ENCODE measurements at places on chromosomes 12 and 14. TPM values are rescaled to one million over a fixed set of nuclear protein-coding genes. Genes with fewer than 3 reads are reported as not detected.

The ANG gene
- total RNA-seq = 6.6 TPM

The TCL1B gene
- not detected for total RNA-seq

The TSPAN19 gene
- total RNA-seq = not detected

The IFI27 gene
- total RNA-seq = 4.3 TPM

The TSHR gene
- not detected for total RNA-seq

The WNT1 gene
- not detected for total RNA-seq

The ZCRB1 gene
- 29.7 TPM for total RNA-seq

The SLC35E3 gene
- total RNA-seq = 2.2 TPM

The NFE2 gene
- 0.40 TPM for total RNA-seq

DNA sequence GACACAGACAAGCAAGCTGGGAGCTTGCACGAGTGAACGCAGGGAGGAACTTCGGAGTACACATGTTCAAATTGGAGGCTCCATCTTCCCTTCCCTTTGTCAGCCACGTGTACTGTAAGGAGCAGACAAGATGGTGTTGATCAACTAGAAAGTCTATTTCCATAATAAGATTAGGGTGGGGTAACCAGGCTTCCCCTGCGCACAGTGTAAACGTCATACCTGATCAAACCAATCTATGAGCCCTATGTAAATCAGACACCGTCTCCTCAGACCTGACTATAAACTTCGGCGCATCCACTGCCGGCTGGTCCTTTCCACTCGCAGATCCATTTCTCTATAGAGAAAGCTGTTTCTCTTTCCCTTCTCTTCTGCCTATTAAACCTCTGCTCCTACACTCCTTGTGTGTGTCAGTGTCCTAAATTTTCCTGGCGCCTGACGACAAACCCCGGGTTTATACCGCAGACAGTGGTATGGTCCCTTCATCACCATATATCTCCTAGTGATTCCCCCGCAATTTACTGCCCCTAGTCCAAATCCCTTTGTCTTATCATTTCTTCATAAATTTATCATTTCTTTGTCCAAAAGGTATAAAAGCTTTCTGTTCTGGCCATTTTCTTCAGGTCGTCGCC, 7.5 kb upstream of the ETFBKMT start:
- DNase-seq = no peak
- H3K4me3 ChIP-seq = no peak overlapping the region
- H3K27ac ChIP-seq = no peak overlapping the region
- peaks cover 9% of the 10 kb centered on the region for H3K4me1 ChIP-seq
- H3K36me3 ChIP-seq = no peaks in the 10 kb centered on the region

- no peaks in the 10 kb centered on the region for H3K27me3 ChIP-seq
- H3K27ac ChIP-seq = no peak overlapping the region
- H3K4me1 ChIP-seq = no peaks in the 10 kb centered on the region
- H3K4me3 ChIP-seq = no peak overlapping the region
- DNase-seq = no peak
Observed at GRCh38 chr12:12480074-12480473, 82.6 kb downstream of the DUSP16 start.

- H3K27ac ChIP-seq = no peak overlapping the region
- H3K36me3 ChIP-seq = no peaks in the 10 kb centered on the region
- DNase-seq = no peak
- peaks cover 7% of the 10 kb centered on the region for H3K4me1 ChIP-seq
- H3K27me3 ChIP-seq = no peaks in the 10 kb centered on the region
Observed at GRCh38 chr12:49667325-49668090, 39.7 kb downstream of the FMNL3 start.

DNA sequence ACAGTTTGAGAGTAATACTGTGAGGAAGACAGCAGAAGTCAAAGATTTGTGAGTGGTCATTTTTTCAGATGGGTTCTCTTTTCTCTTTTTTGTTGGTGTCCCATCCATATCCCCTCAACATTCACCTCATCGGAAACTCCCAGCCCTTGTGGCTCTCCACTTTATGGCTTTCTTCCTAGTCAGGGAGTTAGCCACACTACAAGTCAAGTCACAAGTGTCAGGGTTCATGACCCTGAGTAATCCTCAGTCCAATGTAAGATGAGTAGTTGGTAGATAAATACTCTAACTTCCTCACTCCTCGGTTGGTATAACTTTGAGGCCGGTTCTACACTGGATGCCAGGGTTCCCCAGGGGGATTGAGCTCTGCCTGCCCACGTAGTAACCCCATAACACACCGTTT, 41.4 kb downstream of the PTGER2 start:
- no peaks in the 10 kb centered on the region for H3K36me3 ChIP-seq
- peak; percentile 26 for DNase-seq
- peak overlapping the region; percentile 55 for H3K4me3 ChIP-seq
- no peaks in the 10 kb centered on the region for H3K27me3 ChIP-seq
- H3K27ac ChIP-seq = peak overlapping the region; percentile 95

- no peak overlapping the region for H3K4me3 ChIP-seq
- H3K36me3 ChIP-seq = no peaks in the 10 kb centered on the region
- H3K27me3 ChIP-seq = no peaks in the 10 kb centered on the region
- peaks cover 23% of the 10 kb centered on the region for H3K4me1 ChIP-seq
Observed at GRCh38 chr14:89243741-89244140, 173.3 kb downstream of the FOXN3 start.

DNA sequence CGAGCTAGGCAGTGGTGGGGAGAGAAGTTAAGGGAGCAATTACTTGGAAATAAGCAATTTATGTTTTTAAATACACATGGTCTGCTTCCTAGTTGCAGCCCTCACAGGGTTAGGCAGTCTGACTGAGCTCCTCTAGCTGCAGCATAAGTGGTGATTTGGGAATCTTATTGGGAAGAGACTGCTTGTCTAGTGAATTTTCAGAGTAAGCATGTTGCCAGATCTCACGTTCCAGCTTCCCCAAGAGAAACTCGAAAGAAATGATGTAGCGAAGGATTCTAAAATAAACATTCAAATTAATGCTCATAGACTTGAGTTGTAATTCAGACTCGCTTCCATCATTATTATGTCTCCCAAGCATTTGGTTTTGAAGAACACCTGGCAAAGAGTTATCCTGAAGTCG, 440.2 kb downstream of the ATP23 start:
- H3K36me3 ChIP-seq = no peaks in the 10 kb centered on the region
- no peak overlapping the region for H3K27ac ChIP-seq
- H3K4me3 ChIP-seq = no peak overlapping the region
- no peak for DNase-seq
- H3K4me1 ChIP-seq = no peaks in the 10 kb centered on the region
- no peaks in the 10 kb centered on the region for H3K27me3 ChIP-seq

DNA sequence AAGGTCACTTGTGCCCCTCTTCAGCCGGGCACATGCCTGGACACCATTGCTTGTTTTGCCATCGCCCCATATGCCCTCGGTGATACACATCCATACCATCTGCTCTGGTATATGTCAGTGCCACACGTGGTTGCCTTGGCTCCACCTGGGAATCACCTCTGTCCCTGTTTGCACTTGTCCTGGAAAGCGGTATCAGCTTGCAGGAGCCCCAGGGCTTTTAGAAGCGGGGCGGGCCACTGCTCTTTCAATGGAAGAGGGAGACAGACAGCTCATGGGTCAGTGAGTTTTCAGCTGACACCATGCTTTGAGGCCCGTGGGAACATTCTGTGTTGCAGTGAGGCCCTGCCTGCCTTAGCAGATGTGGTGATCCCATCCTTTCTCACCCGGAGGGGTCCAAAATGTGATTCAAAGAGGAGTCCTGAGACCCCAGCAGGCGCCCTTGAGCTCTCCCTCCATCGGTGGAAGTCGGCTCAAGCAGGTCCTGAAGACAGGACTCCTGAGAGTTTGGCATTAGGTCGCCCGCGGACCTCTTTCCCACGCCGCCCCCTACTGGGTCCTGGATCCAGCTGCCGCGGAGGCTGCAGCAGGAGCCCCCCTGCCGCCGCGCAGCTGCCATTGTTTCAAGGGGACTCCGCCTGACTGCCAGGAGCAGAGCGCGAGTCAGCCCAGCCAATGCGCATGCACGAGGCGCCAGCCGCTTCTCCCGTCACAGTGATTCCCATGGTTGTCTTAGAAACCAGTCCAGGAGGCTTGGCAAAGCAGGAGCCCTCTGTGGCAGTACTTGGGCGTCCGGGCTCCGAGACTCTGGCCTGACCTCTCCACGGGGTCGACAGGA, 773.2 kb upstream of the ALG10B start:
- no peaks in the 10 kb centered on the region for H3K36me3 ChIP-seq
- H3K4me3 ChIP-seq = no peak overlapping the region
- H3K4me1 ChIP-seq = no peaks in the 10 kb centered on the region
- DNase-seq = no peak

DNA sequence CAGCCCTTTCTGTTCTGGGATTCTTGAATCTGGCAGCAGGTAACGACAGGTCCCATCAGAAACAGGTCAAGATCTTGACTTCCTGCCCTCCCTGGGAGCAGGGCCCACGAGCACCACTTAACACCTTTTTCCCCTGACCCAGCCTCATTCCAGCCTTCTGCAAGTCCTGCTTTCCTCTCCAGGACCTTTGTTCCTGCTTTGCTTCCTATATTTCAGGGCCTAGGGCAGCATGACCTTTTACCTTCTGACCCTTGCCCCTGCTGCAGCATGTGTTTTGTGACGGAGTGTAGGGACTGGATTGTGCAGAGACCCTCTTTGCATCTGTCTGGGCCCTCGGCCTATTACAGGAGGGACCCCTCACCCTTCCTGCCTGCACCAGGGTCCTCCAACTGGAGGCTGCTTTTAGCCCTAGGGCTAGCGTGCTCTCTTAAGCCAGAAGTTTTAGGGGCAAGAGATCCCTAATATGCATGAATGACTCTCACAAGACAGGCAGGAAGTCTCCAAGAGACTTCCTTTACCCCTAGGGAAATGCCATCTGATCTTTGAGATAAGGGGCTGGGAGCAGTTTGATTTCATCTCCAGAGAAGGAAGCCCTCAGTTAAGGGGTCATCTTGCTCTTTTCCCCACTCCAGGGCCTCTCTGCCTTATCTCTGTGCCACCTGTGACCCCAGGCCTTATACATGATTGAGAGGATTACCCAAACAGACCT, 209.4 kb upstream of the BCL2L14 start:
- H3K4me1 ChIP-seq = no peaks in the 10 kb centered on the region
- no peak for DNase-seq
- no peak overlapping the region for H3K4me3 ChIP-seq
- no peak overlapping the region for H3K27ac ChIP-seq
- no peaks in the 10 kb centered on the region for H3K27me3 ChIP-seq

DNA sequence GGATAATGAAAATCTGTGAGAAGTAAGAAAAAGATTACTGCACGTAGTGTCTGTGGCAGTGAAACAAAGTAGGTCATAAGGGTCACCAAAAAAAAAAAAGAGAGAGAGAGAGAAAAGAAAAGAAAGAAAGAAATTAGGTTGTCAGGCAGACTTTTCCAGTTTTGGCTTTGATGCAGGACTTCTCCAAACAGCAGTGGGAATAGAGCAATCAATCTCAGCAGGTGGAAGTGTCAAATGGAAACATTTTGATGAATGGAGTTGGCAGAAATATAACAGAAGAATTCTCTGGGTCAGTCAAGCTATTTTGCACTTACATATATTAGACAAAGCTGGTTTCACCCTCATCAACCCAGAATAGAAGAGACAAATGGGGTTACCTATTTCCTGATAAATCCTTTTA, 745.8 kb downstream of the SLC6A15 start:
- peaks cover 13% of the 10 kb centered on the region for H3K4me1 ChIP-seq
- H3K4me3 ChIP-seq = no peak overlapping the region
- no peak for DNase-seq
- H3K27ac ChIP-seq = peak overlapping the region; percentile 23
- H3K36me3 ChIP-seq = no peaks in the 10 kb centered on the region
- no peaks in the 10 kb centered on the region for H3K27me3 ChIP-seq

DNA sequence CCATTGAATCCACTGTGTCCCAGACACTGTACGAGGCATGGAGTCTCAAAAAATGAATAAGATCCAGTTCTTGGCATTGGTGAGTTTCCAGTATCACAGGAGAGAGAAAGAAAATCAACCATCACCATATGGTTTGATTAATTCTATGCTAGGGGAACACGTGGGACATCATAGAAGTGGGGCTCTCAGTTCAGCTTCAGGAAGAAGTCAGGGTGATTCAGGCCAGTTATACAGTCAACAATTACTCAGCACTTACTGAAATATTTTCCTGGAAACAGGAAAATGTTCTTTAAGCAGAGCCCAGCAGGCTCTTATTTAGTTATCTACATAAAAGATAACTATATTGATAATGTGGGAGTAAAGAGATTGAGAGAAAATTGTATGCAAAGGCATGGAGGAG, 407.2 kb downstream of the NOVA1 start:
- no peaks in the 10 kb centered on the region for H3K36me3 ChIP-seq
- H3K4me1 ChIP-seq = 0 out of 2 replicates have a peak, but pooled peaks cover 5% of the 10 kb centered on the region
- 0 out of 2 replicates have a peak, but pooled peaks cover 3% of the 10 kb centered on the region for H3K27me3 ChIP-seq
- H3K27ac ChIP-seq = no peak overlapping the region

DNA sequence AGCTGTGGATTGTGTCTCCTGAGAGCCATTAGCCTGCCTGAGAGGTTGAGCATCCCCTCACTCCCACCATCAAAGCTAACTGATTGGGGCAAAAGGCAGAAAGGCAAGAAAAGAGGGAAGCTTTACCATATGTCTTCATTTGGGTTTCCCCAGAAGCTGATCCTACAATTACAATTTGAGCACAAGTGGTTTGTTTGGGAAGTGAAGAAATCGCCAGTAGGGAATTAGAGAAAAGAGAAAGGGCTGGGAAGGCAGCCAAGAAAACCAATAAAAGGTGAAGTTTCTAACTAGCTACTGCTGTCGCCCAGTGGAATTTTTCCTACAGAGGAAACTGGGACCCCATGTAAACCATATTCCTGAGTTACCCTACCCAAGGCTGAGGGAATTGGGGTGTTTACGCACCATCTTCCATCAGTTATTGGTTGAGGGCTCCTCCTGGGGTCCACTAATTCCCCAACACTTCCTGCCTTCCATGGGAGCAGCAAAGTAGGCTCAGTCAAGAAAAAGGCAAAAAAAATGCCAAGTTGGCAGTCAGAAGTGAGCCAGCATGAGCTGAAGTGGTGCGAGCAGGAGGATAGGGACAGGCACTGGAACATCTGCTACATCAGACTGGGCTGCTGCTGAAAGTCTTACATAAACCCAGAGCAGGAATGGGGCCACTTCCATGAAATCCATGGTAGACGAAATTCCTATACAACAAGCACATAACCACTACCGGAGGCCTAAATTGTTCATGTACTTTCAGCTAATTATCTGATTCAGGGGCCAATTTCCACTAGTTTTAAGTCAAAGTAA, 17.3 kb downstream of the KCNK10 start:
- H3K27me3 ChIP-seq = peaks cover 14% of the 10 kb centered on the region
- no peak overlapping the region for H3K4me3 ChIP-seq
- no peaks in the 10 kb centered on the region for H3K36me3 ChIP-seq
- H3K27ac ChIP-seq = no peak overlapping the region

DNA sequence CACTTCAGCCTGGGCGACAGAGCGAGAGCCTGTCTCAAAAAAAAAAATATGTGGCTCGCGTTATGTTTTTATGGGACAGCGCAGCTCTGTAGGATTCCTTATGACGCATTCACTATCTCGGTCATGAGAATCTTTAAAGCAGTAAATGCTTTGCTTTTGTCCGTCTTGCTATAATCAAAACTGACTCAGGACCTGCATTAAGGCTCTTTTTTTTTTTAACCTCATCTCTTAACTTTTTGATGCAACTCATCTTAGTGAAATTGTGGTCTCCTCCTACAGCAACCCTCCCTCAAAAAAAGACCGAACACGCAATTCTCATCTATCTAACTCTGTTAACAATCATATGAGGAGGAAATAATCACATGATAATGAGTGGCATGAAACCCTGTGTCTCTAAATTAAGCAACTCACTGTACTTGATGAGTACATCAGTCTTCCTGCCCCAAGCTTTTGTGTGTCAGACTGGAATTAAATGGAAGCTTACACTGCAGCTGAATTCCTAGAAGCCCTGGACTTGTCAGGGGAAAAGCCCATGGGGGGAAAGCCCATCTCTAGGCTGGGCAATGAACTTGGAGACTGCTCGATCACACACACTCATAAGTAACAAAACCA, 4.3 kb downstream of the P2RX4 start:
- DNase-seq = no peak
- H3K27ac ChIP-seq = peak overlapping the region; percentile 41
- peak overlapping the region; percentile 14 for H3K4me3 ChIP-seq
- H3K36me3 ChIP-seq = no peaks in the 10 kb centered on the region

Data from PC-3 (cell line).